Peyer's patch (tissue), 4 donors: ENCODE measurements at places on chromosomes 11 and 22. TPM values are rescaled to one million over a fixed set of nuclear protein-coding genes. Genes with fewer than 3 reads are reported as not detected.

Gene TCIRG1
- 239 TPM for total RNA-seq

Gene FAM111B
- 3.7 TPM for total RNA-seq

Gene IFITM10
- total RNA-seq, result 3.5 TPM

Gene DKK3
- total RNA-seq, result 52.0 TPM

Gene TRIM29
- total RNA-seq, result 9.1 TPM

Gene FGF19
- total RNA-seq, result 4.9 TPM

Gene OPCML
- not detected for total RNA-seq

Gene TXN2
- 90.9 TPM for total RNA-seq

- H3K27me3 ChIP-seq, result no peaks in the 10 kb centered on the region
- peak; percentile 96 for DNase-seq
- H3K36me3 ChIP-seq, result no peaks in the 10 kb centered on the region
Observed at GRCh38 chr22:46006379-46007002, 29.5 kb upstream of the WNT7B start.

DNA sequence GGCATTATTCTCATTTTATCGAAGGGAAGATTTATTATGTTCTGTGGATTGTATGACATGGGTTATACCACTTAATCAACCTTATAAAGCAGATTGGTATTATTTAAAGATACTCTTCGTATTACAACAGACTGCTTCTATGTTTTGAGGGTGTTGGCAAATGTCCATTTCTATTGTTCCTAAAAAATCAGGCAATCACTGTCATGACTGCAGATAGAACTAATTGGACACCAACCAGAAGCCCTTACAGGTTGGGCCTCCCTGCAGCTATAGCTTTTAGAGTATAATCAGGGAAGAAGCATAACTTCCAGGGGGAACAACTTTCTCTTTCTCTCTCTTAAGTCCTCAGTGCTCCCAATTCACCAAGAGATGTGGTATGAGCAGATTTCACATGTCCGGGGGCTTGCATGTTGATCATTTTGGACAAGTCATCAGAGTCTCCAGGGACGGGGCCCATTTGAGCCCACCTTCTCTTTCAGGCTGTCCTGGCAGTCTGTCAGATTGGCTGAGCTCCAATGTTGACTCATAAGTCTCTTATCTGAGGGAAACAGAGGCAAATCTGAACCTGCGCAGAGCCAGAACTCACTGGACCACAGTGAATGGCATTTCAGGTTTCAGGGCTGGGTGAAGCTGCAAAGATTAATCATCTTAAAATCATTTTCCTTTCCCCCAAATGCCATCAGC, 264.0 kb upstream of the CCDC90B start:
- no peaks in the 10 kb centered on the region for H3K4me1 ChIP-seq
- no peak overlapping the region for H3K27ac ChIP-seq
- DNase-seq, result no peak
- H3K36me3 ChIP-seq, result no peaks in the 10 kb centered on the region
- no peak overlapping the region for H3K4me3 ChIP-seq
- no peaks in the 10 kb centered on the region for H3K27me3 ChIP-seq

DNA sequence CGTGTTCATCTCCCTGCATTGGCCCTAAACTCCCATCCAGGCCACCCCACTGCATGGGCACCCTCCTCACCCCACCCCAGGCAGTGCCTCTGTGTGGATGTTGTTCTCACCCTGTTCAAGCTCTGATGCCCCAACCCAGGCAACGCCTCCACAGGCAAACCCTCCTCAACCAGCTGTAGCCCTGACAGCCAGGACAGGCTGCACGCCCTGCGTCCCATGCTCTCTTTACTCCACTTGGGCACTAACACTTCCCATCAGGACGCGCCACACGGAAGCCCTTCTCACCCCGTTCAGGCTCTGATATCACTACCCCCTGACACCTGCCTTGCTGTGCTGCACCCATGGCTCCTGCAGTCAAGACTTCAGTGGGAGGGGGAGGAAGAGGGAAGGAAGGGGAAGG, 47.9 kb downstream of the KCNJ1 start:
- no peak overlapping the region for H3K27ac ChIP-seq
- no peak overlapping the region for H3K4me3 ChIP-seq
- H3K36me3 ChIP-seq, result no peaks in the 10 kb centered on the region

GRCh38 chr11:127061947-127062346, 61.4 kb upstream of the KIRREL3 start:
- H3K36me3 ChIP-seq, result no peaks in the 10 kb centered on the region
- H3K27ac ChIP-seq, result no peak overlapping the region
- H3K4me1 ChIP-seq, result no peaks in the 10 kb centered on the region
- H3K4me3 ChIP-seq, result no peak overlapping the region
- no peak for DNase-seq

GRCh38 chr11:74989260-74989638, 516 bp downstream of the NEU3 start:
- no peaks in the 10 kb centered on the region for H3K4me1 ChIP-seq
- peak overlapping the region; percentile 58 for H3K4me3 ChIP-seq
- H3K36me3 ChIP-seq, result peaks cover under 1% of the 10 kb centered on the region
- H3K27ac ChIP-seq, result peak overlapping the region; percentile 74

GRCh38 chr11:121268581-121268980, 24.0 kb upstream of the SC5D start:
- DNase-seq, result no peak
- no peaks in the 10 kb centered on the region for H3K36me3 ChIP-seq
- H3K4me3 ChIP-seq, result no peak overlapping the region
- no peaks in the 10 kb centered on the region for H3K4me1 ChIP-seq
- H3K27ac ChIP-seq, result no peak overlapping the region

DNA sequence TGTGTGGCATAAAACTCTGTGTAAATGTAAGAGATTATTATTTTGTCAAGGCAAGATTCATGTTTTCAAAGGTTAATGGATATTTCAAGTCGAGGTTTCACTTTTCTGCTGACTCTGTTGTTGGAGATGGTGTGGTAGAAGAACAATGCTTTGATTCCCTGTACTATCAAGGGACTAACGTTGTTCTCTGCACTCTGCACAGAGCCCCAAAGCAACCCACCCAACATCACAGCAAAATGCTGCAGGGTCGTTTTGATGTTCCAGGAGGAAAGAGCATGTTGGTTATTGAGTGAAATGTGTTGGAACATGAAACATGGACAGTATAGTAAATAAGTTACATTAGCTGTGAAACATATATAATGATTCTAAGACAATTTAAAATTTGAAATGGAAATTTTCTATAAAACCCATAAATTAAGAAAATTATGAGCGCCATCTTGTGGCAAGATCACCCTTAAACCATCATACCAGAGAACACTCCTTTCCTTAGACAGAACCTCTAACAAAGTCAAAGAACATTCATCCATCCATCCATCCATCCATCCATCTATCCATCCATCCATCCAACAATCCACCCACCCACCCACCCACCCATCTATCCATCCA, 164.4 kb upstream of the ZBED5 start:
- no peak for DNase-seq
- no peak overlapping the region for H3K4me3 ChIP-seq
- H3K36me3 ChIP-seq, result no peaks in the 10 kb centered on the region
- no peaks in the 10 kb centered on the region for H3K4me1 ChIP-seq
- H3K27ac ChIP-seq, result no peak overlapping the region

DNA sequence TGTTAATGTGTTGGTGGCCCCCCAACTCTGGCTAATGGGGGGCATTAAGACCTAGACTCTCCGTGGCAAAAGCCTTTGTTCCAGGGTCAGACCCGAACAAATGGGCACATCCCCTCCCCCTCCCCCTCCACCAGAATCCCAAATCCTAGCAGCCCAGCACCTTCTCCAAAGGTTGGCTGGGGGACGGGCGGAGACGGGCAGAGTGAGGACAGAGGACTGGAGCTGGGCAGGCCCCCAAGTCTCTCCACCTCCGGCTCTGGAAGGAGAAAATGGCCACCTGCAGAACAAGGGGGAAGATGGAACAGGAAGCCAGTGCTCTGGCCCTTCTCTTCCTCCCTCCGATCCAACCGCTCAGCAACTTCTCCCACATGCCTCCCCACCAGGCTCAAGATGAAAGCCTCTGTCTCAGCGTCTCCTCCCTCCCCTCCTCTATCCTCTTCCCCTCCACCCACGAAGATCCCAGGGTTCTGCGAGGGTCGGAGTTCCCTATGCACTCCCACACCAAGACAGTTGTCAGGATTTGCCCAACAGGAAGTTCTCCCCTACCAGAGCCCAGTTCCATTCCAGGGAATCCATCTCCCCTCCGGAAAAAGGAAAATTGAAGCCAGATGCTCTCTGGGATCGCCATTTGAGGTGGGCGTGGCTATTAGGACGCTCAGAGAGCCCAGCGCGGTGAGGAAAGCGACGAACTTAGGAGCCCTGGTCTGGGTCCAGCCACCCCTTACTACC, 20.1 kb downstream of the ADA2 start:
- no peaks in the 10 kb centered on the region for H3K36me3 ChIP-seq
- H3K27me3 ChIP-seq, result no peaks in the 10 kb centered on the region
- DNase-seq, result no peak
- no peak overlapping the region for H3K27ac ChIP-seq
- H3K4me3 ChIP-seq, result no peak overlapping the region

DNA sequence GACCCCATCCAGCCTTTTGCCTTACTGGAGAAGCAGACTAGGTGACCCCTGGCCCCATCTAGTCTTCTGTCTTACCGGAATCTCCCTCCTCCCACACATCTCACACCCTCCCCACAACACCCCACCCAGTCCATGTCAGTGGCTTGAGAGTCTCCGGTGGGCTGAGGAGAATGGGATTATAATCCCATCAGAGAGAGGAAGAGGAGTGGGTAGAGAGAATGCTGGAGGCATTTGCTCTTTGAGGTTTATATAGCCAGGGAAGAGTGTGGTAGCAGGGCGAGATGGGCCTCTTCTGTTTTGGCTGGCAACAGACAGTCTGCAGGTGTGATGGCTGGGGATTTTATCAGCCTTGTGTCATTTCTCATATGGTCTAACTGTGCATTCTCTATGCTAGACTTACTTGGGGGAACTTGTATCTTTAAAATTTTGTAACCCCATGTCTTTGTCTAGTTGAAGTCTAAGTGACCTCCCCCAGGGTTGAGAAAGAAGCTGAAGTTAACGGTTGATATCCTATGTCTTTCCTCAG, 50.3 kb downstream of the GRAMD1B start:
- H3K36me3 ChIP-seq, result no peaks in the 10 kb centered on the region
- no peak overlapping the region for H3K4me3 ChIP-seq
- H3K4me1 ChIP-seq, result no peaks in the 10 kb centered on the region
- H3K27me3 ChIP-seq, result no peaks in the 10 kb centered on the region

GRCh38 chr11:772429-773390, 4.6 kb downstream of the GATD1 start:
- no peak for DNase-seq
- no peak overlapping the region for H3K4me3 ChIP-seq
- H3K4me1 ChIP-seq, result peaks cover 21% of the 10 kb centered on the region
- no peaks in the 10 kb centered on the region for H3K27me3 ChIP-seq
- peaks cover 41% of the 10 kb centered on the region for H3K36me3 ChIP-seq
- H3K27ac ChIP-seq, result no peak overlapping the region

- H3K27ac ChIP-seq, result no peak overlapping the region
- no peak for DNase-seq
- H3K4me1 ChIP-seq, result no peaks in the 10 kb centered on the region
- H3K27me3 ChIP-seq, result no peaks in the 10 kb centered on the region
Observed at GRCh38 chr11:118180300-118180703, 3.9 kb upstream of the SCN2B start.

- no peak for DNase-seq
- no peaks in the 10 kb centered on the region for H3K36me3 ChIP-seq
- H3K27me3 ChIP-seq, result no peaks in the 10 kb centered on the region
- H3K27ac ChIP-seq, result no peak overlapping the region
- H3K4me3 ChIP-seq, result no peak overlapping the region
Observed at GRCh38 chr11:11665407-11665806, 43.6 kb upstream of the GALNT18 start.

DNA sequence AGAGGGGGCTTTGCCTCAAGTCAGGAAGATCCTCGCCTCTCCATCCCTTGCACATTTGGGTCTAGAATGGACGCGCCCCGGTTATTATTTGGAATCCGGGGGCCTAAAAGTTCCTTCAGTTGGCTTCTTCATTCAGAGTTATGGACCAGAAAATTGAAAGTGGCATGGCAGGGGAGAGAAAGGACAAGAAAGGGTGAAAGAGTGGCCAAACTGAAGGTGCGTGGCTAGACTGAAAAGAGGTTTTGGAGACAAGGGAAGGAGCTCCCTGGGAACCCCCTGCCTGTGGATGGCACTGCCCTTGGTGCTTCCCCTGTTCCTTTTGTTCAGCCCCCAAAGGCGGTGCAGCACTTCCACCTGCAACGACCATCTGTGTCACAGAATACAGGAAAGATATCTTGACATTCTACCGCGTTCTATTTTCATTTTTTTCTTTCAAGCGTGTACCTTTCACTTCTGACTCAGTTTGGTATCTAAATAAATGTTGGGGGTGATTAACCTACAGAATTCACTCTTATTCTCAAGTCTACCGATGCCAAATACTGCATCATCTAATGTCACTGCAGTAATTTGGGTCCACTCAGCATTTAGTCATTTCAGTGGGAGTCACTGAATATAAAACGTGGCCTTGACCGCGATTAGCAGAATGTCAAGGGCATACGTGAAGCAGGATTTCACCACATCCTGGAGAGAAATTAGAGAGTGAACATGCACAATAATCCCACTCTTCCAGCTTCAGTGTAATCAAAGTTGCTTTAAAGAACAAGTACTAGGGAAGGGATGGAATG, 88.1 kb upstream of the ARHGAP32 start:
- no peaks in the 10 kb centered on the region for H3K36me3 ChIP-seq
- H3K27me3 ChIP-seq, result no peaks in the 10 kb centered on the region
- H3K4me1 ChIP-seq, result no peaks in the 10 kb centered on the region
- H3K4me3 ChIP-seq, result peak overlapping the region; percentile 64
- peak overlapping the region; percentile 85 for H3K27ac ChIP-seq

DNA sequence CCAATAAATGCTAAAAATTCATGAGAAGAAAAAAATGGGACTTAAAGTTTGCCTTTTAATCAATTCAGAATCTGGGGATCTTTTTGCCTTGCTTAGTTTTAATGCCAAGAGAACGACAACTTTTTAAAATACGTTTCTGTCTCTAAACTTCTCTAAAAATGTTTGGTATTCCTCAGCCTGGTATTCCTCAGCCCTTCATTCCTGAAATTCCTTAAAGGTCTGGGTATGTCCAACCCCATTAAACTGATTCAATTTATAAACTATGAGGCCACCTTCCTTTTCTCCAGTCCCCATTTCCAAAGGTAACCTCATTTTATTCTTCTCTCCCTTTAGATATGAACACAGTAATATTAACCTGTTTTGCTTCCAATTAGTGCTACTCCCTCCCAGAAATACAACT, 16.6 kb downstream of the POLA2 start:
- peaks cover 12% of the 10 kb centered on the region for H3K4me1 ChIP-seq
- no peaks in the 10 kb centered on the region for H3K36me3 ChIP-seq
- no peak overlapping the region for H3K27ac ChIP-seq
- no peak overlapping the region for H3K4me3 ChIP-seq
- no peaks in the 10 kb centered on the region for H3K27me3 ChIP-seq
- DNase-seq, result no peak

DNA sequence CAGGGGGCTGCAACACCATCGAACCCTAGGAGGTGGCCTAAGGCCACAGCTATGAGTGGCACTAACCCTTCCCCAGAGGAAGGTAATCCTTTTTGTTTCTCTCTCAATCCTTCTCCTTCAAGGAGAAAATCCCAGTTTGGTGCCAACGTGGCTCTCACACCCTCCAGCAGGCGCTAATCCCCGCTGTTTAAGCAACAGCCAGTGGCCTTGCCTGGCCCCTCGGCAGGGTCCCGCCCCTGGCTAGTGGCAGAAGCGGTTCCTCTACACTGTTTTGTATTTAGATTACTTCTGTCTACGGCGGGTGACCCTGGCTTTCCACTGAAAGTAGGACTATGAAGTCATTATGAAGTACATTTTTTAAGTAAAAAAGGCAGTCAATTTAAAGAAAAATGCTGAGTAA, 15.5 kb downstream of the GNAZ start:
- no peak overlapping the region for H3K4me3 ChIP-seq
- DNase-seq, result no peak
- no peak overlapping the region for H3K27ac ChIP-seq
- H3K4me1 ChIP-seq, result no peaks in the 10 kb centered on the region

GRCh38 chr22:37245740-37246139, 1.7 kb upstream of the RAC2 start:
- no peaks in the 10 kb centered on the region for H3K36me3 ChIP-seq
- no peak overlapping the region for H3K27ac ChIP-seq
- H3K27me3 ChIP-seq, result peaks cover 5% of the 10 kb centered on the region
- H3K4me1 ChIP-seq, result peaks cover 18% of the 10 kb centered on the region
- no peak for DNase-seq
